Activated T-cell treated with anti-CD3 and anti-CD28 coated beads, Interleukin-2, amount 50 U/mL, for 48 hours (primary cell): ENCODE measurements at places on chromosomes 6 and 20.

GRCh38 chr6:80771941-80772340 lies 665.5 kb downstream of the BCKDHB start:
- DNase-seq: no peak

DNA sequence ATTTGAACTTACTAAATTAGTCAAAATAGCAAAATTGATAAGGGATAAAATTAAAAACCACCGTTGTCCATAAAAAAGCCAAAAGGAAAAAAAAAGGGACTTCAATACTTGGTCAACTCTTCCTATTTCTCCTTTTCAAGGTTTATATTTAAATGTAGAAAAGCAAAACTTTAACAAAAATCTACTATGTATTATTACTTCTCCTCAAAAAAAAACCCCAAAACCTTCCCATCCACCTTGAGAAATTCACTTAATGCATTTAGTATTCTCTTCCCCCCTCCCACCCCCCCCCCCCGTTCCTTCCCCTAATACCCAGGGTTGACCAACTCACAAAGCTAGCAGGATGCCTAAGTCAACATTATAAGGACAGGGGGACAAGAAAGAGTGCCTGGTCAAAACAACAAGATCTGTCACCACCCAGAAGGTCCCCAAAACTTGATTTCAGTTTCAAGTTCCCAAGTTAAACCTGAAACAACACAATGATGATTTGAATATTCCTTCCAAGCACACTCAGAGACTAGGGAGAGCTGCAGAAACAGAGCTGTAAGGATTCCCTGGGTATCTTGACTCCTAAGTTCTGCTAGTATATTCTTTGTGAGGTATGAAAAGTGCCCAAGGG lies 14.6 kb downstream of the GMDS start:
- no peak for DNase-seq

GRCh38 chr20:22452442-22453011 lies 131.8 kb downstream of the FOXA2 start:
- no peak for DNase-seq

- DNase-seq: no peak
Observed at GRCh38 chr6:93407186-93407585, 12.2 kb downstream of the EPHA7 start.

GRCh38 chr6:142773859-142774648 lies 170.9 kb downstream of the HIVEP2 start:
- DNase-seq: no peak
